Bronchial epithelial cell (primary cell): ENCODE measurements at places on chromosomes 5 and 9. TPM values are rescaled to one million over a fixed set of nuclear protein-coding genes. Genes with fewer than 3 reads are reported as not detected.

DNA sequence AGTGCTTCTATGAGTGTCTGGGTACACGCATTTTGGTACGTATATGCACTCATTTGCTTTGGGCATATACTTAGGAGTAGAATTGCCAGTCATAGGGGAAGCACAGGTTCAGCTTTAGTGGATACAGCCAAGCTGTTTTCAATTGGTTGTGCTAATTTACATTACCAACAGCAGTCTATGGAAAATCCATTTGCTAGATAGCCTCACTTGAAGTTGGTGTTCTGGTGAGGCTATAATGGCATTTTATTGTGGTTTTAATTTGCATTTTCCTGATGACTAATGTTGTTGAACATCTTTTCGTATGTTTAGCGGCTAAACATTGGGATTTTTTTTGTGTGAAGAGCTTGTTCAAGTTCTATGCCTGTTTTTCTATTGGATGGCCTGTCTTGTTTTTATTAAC lies 76.8 kb upstream of the ANKH start:
- no peak for DNase-seq

The ARID3C gene
- 0.26 TPM in 1 of 2 replicates, not detected in the other for total RNA-seq

DNA sequence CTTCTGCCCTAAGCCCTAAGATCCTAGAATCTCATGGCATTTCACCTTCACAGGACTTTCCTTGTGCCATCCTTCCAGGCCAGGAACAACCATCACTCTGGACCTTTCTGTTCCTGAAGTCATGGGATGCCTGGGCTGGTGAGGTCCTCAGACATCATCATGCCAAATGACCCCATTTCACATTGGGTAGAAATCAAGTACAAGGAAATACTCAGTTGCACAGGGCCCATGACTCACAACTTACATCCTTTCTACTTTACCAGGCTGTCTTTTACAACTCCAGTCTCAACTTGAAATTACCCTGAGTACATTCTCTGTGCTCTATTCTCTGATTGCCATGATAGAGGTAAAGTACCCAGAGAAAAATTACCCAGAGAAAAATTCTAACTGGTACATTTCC lies 167.1 kb downstream of the PIK3R1 start:
- DNase-seq, result peak; percentile 74

- DNase-seq, result no peak
These were observed 5.6 kb upstream of the CYSTM1 start for GRCh38 chr5:140169410-140169809.
